Astrocyte (in vitro differentiated cells and primary cell): ENCODE measurements at places on chromosomes 5 and 9. TPM values are rescaled to one million over a fixed set of nuclear protein-coding genes. Genes with fewer than 3 reads are reported as not detected.

DNA sequence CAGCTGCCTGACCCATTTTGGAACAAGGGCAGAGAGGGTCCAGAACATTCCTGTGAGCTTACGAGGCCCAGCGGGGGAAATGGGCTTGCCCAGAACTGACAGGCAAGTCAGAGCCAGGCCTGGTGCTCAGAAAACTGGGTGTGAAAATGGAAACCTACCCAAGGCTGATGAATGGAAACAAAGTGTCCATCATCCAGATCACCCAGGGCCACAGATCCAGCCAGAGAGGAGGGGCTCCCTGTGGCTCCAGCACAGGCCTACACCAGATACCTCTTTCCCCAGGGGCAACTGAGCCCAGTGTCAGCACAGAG is 3.1 kb downstream of the CLTB start:
- no peak for DNase-seq

PTTG1 gene
- total RNA-seq, result 12.7 and 20.4 TPM in 2 replicates

- DNase-seq, result peak; percentile 83
Measured at GRCh38 chr5:110785356-110785755, 46.5 kb downstream of the SLC25A46 start.

AUH gene
- total RNA-seq, result 8.9 and 9.8 TPM in 2 replicates

DNA sequence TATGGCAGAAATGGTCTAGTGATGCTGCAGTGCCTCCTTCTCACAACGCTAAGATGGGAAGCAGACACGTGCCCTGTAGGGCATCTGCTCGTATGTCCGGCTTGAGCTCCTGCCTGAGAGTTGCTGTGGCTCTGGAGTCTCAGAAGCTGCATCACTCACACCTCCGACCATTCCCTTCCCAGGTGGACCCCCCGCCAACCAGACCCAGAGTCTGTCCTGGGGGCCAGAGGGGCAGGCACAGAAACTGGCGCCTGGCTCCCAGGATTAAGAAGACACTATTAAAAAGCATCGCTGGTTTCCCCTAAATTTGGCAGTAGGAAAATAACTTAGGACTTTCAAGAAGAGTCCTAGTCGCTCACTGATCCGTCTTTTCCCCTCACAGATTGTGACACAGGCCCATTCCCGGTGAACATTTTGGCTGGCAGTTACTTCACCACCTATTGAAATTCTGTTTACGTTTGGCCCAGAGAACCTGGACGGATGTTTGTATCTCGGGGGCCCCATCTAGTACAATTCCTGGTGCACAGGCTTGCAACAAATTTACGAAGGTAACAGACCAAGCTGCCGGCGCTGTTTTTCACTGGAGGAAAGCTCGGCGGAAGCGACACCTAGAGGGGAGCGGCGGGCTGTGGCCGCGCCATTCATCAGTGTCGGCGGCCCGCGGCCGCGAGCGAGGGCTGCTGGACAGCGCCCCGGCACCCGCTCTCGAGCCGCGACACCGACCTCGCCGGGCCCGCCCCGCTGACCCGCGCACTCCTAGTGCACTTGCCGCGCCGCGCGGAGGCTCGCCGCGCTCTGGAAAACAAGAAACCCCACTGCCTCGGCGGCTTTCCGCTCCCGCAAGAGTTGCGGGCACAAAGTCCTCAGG is 1.6 kb downstream of the FSTL4 start:
- peak; percentile 12 for DNase-seq

GRCh38 chr5:75951716-75952115 is 131.5 kb upstream of the SV2C start:
- no peak for DNase-seq

GRCh38 chr9:136609838-136610311 is 52.8 kb upstream of the EGFL7 start:
- DNase-seq, result no peak

DNA sequence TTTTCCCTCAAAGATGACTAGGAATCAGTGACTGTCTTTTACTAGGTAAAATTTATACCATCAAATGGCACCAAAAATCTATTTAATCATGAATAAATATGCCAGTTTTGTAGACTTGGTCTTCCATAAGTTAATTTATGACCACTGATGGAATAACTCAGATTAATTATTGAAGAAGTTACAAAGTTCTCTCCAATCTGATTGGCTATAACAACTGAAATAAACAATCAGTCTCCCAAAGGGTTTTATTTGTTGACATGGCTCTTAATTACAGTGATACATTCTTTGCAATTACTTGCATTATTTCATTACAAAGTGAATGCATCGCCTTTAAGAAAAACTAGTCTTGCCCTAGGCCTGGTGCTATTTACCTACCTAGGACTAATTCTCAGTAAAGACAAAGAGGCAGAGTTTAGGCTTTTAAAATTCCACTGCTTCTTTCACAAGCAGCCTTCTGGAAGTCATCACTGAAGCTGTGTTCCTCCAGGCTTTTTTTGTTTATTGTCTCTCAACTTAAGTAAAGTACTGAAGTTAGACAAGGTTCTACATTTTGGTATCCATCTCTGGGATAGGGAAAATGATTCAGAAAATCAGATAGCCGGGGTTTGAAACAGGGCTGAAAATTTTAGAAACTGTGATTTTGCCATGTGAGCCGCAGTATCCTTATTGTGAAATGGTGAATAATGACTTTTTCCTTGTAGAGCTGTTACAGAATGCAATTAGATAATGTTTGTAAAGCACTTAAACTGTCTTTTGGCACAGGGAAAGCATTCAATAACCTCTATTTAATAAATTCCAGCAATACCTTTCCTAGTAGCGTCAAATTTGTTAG is 2.5 kb downstream of the STOM start:
- DNase-seq, result no peak

DNA sequence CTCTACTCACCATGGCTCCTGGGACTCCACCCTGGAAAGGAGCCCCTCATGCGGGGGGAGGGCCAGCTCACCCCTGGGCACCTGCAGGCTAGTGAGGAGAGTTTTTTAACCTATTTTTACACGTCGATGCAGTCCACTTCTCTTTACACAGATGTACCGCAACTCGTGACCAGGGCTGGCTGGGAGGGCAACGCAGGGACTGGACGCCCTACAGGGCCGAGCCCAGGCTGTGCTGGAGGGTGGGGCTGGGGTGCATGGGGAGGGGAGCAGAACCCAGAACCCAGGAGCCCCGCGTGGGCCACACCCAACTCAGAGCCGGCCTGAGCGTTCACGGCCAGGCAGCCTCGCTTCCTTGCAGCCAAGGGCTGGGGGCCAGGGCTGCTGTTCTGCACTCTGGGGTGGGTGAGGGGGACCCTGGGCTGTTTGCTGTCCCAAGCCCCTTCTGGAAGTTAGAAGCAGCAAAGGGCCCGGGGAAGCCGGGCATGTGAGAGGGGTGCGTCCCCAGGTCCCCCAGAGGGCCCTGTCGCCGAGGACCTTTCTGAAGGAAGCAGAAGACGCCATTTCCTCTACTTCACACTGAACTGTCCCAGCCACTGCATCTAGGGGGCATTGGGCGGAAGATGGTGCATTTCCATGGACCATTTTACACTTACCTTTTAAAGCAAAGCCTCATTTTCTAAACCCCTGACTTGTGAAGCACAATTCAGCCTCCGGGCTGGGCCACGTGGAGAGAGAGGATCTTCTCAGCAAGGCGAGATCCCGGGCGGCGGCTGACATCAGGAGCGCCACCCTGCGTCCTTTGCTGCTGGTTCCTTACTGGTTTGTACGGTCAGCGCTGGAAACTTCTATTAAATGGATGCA is 90.5 kb downstream of the KCNT1 start:
- no peak for DNase-seq
